Activated CD8-positive, alpha-beta memory T cell treated with anti-CD3 and anti-CD28 coated beads, Interleukin-2, amount 10 ng/mL, durations not matched to agents 7 days and 5 days (primary cell): ENCODE measurements at places on chromosomes 4 and X. TPM values are rescaled to one million over a fixed set of nuclear protein-coding genes. Genes with fewer than 3 reads are reported as not detected.
A peak's percentile ranks its signal among the peaks of the same experiment; 100 is the strongest.

GRCh38 chr4:16187455-16187854, 38.8 kb downstream of the TAPT1 start:
- no peaks in the 10 kb centered on the region for H3K27me3 ChIP-seq
- no peaks in the 10 kb centered on the region for H3K4me1 ChIP-seq
- peaks cover 13% of the 10 kb centered on the region for H3K36me3 ChIP-seq
- H3K27ac ChIP-seq: no peak overlapping the region
- DNase-seq: no peak

GLOD5 gene
- not detected for total RNA-seq

DNA sequence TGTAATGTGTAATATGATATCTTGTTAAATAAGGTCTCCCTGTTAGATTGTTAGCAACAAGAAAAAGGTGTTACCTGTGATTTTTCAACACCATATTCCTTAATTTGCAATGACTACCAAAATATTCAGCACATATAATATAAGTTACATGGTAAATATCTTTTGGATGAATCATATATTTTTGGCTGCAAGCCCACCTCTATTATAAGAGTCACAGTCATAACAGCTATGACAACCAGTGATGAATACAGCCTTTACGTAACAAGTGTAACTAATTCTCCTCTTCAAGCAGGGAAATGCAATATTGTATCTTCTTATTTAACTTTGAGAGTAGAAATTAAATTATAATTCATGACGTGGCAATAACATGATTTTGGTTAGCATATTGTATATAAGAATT, 187.0 kb downstream of the NLGN4X start:
- no peak overlapping the region for H3K27ac ChIP-seq
- no peaks in the 10 kb centered on the region for H3K4me1 ChIP-seq
- H3K27me3 ChIP-seq: no peaks in the 10 kb centered on the region
- DNase-seq: no peak
- no peak overlapping the region for H3K4me3 ChIP-seq

DNA sequence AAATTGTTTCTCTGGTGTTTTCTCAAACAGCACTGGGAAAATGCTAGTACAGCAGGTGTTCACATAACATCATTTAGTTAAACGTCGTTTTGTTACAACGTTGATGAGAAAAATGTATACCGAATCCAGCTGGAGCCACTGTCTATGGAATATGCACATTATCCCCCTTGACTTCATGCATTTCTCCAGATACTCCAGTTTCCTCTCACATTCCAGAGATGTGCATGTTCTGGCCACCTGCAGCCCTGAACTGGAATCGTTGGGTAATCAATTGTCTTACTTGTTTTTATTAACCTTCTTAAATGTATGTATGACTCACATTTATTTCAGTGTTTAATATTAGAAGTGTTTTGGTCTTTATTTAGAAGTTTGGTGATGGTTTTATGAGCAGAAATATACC, 18.4 kb upstream of the ODAM start:
- H3K4me3 ChIP-seq: no peak overlapping the region
- no peaks in the 10 kb centered on the region for H3K4me1 ChIP-seq
- DNase-seq: no peak
- H3K36me3 ChIP-seq: no peaks in the 10 kb centered on the region

DNA sequence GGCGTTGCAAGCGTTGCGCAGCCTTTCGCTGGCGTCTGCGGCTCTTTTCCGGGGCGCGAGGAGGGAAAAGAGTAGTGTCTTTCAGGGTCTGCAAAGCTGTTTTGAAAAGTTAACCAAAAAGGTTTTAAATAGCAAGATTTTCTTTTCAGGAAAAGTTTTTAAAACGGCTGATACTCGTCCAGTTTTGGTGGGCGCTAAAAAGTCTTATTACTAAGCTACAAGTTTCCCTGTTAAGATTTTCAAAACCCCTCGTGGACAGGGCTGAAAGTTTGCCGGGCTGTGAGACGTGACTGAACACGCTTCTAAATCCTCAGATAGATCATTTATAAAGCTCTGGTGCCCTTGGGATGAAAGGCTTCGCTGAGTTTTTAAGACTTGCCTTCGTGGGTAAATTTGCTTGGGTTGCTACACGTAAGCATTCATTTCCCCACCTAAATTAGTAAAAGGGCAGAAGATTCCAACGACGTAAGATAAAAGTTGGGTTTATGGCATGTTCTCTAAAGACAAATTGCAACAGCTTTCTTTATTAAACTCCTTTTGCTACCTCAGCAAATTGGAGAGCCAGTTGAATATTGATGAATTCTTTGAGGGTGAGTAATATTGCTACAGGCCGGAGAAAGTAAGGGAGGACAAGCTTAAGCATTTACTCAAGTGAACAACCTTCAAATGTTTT, 91.5 kb downstream of the HPRT1 start:
- H3K27ac ChIP-seq: no peak overlapping the region
- peaks cover 36% of the 10 kb centered on the region for H3K27me3 ChIP-seq
- no peaks in the 10 kb centered on the region for H3K36me3 ChIP-seq
- H3K4me1 ChIP-seq: peaks cover 20% of the 10 kb centered on the region

DNA sequence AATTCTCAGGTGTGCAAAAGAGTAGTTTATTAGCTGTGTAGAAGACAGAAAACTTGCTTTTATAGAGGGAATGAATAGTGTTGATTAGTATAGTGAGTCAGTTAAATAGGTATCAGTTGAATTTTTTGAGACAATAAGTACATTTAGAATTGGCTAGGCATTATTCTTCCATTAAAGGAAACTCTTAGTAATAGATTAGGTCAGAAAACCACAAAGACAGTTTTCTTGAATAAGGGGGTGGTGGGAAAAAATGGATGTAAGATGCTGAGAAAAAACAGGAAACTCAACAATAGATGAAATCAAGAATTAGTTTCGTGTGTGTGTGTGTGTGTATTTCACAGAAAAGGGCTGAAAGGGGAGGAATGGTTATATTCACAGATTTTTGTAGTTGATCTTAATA, 16.8 kb downstream of the CD38 start:
- H3K36me3 ChIP-seq: peaks cover 46% of the 10 kb centered on the region
- no peak overlapping the region for H3K4me3 ChIP-seq
- no peaks in the 10 kb centered on the region for H3K27me3 ChIP-seq
- no peak for DNase-seq
- peaks cover 32% of the 10 kb centered on the region for H3K4me1 ChIP-seq

CACNA1F gene
- 0.19 TPM for total RNA-seq

CHM gene
- total RNA-seq: 12.5 TPM

- no peak for DNase-seq
- peak overlapping the region; percentile 22 for H3K27ac ChIP-seq
- H3K4me3 ChIP-seq: no peak overlapping the region
Measured at GRCh38 chrX:637660-638481, 7.3 kb downstream of the SHOX start.

DNA sequence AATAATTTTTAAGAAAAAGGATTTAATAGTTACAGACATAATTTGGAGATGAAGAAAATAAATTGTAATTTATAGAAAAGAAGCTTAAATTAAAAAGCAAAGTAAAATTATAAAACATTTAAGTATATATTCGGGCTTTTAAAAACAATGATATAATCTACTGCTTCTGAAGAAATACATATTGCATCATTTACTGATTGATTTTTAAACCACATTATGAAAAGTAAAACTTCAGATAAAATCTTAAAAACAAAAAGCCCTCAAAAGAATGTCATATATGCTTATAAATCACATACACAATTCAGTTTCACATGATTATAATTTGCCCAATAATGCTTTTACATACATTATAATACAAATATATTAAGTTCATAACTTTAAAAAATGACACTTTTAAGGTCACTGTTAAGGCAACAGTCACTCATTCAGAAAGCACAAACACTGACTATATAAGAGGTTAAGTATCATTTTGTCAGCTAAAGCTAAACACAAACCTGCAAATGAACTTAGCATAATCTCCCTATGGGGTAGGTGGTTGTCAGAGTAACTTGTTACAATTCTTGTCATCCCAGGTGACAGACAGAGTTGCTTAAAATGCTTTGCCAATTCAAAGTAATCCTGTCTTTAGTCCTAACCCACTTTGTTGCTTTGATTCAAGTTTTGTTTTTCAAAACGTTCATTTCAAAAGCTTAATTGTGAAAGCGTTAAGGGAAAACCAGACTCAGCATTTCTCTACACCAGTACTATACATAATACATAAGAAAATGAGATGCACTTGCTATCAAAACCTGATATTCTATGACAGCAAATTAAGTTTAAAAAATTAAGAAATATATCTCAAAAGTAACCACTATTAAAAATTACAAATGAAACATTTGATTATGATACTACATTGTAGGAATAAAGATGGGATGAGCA, 90.6 kb upstream of the MAB21L2 start:
- DNase-seq: no peak
- H3K4me1 ChIP-seq: peaks cover 2% of the 10 kb centered on the region
- no peak overlapping the region for H3K27ac ChIP-seq

FRG2 gene
- not detected for total RNA-seq

NUDT10 gene
- 0.91 TPM for total RNA-seq

DAPP1 gene
- 25.3 TPM for total RNA-seq

XAGE1A gene
- not detected for total RNA-seq

- no peak overlapping the region for H3K27ac ChIP-seq
- DNase-seq: no peak
- H3K4me3 ChIP-seq: no peak overlapping the region
- no peaks in the 10 kb centered on the region for H3K36me3 ChIP-seq
- H3K27me3 ChIP-seq: peaks cover 45% of the 10 kb centered on the region
Measured at GRCh38 chr4:76679691-76680090, 218.3 kb downstream of the SOWAHB start.

ODAM gene
- total RNA-seq: not detected

RIBC1 gene
- total RNA-seq: 0.61 TPM

- H3K4me3 ChIP-seq: no peak overlapping the region
- H3K27ac ChIP-seq: no peak overlapping the region
- no peak for DNase-seq
- no peaks in the 10 kb centered on the region for H3K27me3 ChIP-seq
- no peaks in the 10 kb centered on the region for H3K36me3 ChIP-seq
Measured at GRCh38 chrX:68163441-68163840, 269.9 kb downstream of the OPHN1 start.

GRCh38 chrX:69066966-69067525, 98.2 kb downstream of the PJA1 start:
- H3K4me3 ChIP-seq: no peak overlapping the region
- no peaks in the 10 kb centered on the region for H3K27me3 ChIP-seq
- H3K4me1 ChIP-seq: no peaks in the 10 kb centered on the region
- no peak for DNase-seq

DNA sequence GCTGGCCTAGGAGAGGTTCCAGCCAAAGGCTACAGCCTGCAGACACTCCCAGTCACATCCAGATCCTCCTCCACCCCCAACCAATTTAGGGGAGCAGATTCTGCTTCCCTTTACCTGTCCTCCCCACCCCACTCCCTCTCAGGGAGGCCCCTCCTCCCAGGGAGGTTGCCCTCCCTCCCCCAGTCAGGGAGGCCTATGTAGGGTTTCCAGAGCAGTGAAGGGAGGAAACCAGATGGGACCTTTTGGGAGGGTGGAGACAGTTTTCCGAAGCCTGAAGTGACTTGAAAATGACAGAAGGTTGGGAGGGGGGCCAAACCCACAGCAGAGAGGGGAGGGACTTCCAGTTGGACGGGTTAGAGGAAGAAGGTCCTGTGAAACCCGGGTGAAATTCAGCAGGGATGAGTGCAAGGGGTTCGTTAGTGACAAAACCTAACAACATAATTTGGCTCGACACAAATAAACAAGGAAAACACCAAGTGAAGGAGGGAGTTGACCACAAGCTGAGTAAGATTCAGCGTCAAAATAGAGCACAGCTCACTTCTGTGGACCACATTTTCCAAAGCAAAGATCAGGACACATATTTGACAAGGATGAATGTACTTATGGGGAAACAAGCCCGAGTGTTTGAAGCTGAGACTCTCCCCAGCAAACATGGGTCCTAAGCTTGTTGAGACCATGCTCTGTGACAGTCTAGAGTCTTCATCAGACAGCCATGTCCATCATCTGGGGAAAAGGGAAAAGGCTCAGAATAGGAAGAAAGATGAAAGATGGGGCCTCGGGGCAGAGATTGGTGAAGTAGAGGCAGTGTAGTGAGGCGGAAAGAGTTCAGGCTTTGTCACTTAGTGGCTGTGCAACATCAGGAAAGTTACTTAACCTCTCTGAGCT, 46.4 kb downstream of the PRPS1 start:
- no peaks in the 10 kb centered on the region for H3K27me3 ChIP-seq
- peaks cover 61% of the 10 kb centered on the region for H3K4me1 ChIP-seq
- peak overlapping the region; percentile 92 for H3K27ac ChIP-seq
- peak; percentile 54 for DNase-seq
- H3K36me3 ChIP-seq: no peaks in the 10 kb centered on the region

GRCh38 chr4:20621476-20621875, 78.8 kb upstream of the PACRGL start:
- H3K27ac ChIP-seq: peak overlapping the region; percentile 41
- peaks cover 14% of the 10 kb centered on the region for H3K27me3 ChIP-seq
- no peaks in the 10 kb centered on the region for H3K36me3 ChIP-seq
- H3K4me1 ChIP-seq: no peaks in the 10 kb centered on the region
- H3K4me3 ChIP-seq: no peak overlapping the region

GRCh38 chr4:16416601-16417000, 190.3 kb upstream of the TAPT1 start:
- H3K27me3 ChIP-seq: no peaks in the 10 kb centered on the region
- H3K27ac ChIP-seq: no peak overlapping the region
- no peak overlapping the region for H3K4me3 ChIP-seq
- no peak for DNase-seq

GRCh38 chrX:84218726-84219125, 30.7 kb upstream of the RPS6KA6 start:
- H3K4me1 ChIP-seq: no peaks in the 10 kb centered on the region
- H3K36me3 ChIP-seq: no peaks in the 10 kb centered on the region
- DNase-seq: no peak
- no peak overlapping the region for H3K4me3 ChIP-seq
- no peak overlapping the region for H3K27ac ChIP-seq
- H3K27me3 ChIP-seq: no peaks in the 10 kb centered on the region

DNA sequence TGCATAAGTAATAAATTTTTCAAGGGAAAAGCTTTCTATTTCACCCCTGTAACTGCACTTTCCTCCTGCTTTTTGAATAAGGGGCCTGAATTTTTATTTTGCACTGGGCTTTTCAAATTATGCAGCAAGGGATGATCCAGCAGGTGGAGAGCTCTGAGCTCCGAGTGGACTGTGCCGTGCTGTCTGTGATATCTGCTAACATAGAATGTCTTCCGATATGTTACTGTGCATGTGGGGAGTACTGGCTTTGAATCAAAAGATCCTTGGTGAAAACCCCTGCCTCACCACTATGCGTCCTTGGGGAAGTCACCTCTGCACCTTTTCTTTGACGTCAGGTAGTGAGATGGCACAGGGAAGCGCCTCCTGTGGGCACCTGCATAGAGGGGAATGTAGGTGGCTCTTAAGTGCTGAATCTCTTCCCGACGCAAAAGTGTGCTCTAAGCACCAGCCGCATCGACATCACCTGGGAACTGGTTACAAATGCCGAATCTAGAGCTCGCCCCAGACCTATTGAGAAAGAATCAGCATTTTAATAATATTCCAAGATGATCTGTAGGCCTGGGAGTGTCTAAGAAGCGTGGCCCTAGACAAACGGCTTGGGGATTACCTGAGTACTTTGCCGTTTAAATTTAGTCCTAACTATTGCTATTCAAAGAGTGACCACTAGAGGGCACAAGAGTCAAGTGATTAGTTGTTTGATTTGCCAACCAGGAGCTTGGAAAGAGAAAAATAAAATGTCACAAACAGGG, 19.2 kb upstream of the WFS1 start:
- H3K27ac ChIP-seq: no peak overlapping the region
- no peak overlapping the region for H3K4me3 ChIP-seq
- peaks cover 5% of the 10 kb centered on the region for H3K4me1 ChIP-seq
- H3K27me3 ChIP-seq: peaks cover 54% of the 10 kb centered on the region
- no peaks in the 10 kb centered on the region for H3K36me3 ChIP-seq
